NCI-H1417 (cell line): ENCODE measurements at places on chromosomes 12 and 14.

- no peak for DNase-seq
These were observed 38.1 kb upstream of the CDK17 start for GRCh38 chr12:96438330-96438729.

DNA sequence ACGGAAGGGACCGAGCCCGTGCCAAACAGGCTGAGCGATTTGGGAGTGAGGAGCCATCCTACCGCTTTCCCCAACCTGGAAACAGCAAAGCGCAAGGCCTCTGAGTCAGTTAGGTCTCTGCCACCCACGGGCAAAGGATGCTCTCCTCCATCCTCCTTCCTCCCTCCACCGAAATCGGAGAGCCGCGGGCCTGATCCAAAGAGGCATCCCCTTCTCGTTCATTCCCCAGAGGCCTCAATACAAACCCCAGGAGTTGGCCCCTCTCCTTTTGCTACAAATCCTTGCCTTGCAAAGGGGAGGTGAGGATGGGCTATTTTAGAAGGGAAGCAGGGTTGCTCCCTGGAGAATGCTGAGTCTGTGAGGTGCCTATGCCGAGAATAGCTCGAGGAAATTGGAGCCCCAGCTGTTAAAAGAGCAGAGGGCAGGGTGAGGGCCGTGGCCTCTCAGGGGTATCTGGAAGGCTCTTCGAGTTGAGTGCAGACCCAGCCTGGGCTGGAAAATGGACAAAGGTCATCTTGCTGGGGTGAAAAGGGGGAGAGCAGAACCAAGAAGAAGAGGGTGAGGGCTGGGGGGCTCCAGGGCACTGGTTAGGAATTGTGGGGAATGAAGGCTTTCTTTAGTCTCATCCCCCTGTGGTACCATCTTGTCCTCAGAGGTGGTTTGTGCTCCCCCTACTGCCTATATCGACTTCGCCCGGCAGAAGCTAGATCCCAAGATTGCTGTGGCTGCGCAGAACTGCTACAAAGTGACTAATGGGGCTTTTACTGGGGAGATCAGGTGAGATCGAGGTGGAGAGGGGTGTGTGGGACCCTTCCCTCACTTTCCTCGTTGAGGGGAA is 1.1 kb downstream of the TPI1 start:
- DNase-seq: no peak

GRCh38 chr12:93773122-93773871 is 96.1 kb downstream of the CRADD start:
- DNase-seq: peak; percentile 15

DNA sequence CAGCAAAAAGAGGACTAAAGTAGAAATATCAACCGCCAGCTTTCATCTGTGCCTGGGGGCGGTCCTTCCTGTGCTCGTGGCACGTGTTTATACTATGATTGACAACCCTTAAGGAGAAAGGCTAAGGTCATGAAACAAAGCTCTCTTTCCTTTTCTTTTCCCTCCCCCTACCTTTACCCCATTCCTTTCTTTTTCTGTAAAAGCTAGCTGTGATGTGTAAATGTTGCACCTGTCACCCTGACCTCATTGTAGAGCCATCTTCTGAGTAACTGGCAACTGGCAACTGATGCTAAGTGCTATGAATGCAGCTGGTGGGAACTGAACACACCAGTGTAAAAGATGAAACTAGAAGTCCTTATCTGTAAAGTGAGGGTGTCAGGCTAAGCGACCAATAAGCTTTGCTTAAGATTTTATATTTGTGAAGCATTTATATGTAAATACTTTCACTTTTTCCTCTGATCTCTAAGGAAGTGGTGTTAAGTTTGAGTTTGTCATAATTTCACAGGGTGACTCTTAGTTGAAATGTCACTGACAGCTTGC is 102.8 kb upstream of the BCAT1 start:
- peak; percentile 14 for DNase-seq

GRCh38 chr14:40417777-40418401 is 985.7 kb upstream of the FBXO33 start:
- DNase-seq: peak; percentile 73

DNA sequence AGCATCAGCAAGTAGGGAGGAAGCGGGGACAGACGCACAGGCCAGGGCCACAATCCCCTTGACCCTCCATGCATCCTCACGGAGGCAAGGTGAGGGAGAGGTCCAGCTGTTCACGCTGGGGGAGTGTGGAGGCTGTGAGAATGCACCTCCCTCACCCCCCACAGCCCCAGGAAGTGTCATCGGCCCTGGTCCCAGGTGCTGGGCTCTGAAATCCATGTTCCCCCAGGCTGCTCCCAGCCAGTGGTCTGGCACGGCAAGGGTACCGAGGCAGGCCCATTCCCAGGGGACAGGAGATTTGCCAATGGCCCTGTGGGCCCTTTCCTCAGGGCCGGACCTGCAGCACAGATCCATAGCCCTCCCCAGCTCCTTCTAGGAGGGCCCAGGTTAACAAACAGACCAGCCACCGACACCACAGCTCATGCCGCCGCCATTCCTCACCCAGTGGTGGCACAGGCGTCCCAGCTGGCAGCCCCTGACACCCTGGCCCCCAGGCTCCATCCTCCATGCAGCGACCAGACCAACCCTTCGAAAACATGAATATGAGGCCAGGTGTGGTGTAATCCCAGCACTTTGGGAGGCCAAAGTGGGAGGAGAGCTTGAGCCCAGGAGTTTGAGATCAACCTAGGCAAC is 21.9 kb upstream of the EIF5 start:
- DNase-seq: no peak

DNA sequence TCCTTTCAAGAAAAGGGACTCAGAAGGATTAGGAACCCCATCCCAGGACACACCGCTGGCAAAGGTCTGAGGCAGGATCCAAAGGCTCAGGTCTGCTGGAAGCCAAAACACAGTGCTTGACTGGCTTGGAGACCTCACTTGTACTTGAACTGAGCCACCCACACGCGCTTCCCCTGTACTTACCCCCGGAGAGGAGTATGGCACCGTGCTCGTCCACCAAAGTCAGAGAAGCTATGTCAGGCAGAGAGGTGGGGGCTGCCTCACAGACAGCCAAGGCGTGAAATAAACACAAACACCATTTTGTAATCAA is 11.1 kb upstream of the SELPLG start:
- DNase-seq: no peak

DNA sequence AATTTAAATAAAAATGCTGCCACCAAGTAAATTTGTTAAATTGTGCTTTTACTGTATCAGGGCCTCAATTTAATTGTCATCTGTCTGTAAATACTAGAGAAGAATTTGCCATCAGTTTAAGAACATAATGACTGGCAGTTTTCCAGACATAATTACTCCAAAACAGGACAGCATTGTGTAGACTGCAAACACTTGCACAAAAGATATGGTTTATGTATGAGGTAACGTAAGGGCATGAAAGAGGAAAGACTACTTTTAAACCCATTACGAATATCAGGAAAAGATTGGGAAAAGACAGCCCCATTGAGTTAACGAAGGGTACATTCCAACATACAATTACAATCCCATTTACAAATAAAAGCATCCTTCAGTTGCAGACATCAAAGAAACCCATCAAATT is 59.8 kb upstream of the KRR1 start:
- peak; percentile 96 for DNase-seq

- no peak for DNase-seq
These were observed 68.2 kb upstream of the ACTN1 start for GRCh38 chr14:69047255-69047654.

DNA sequence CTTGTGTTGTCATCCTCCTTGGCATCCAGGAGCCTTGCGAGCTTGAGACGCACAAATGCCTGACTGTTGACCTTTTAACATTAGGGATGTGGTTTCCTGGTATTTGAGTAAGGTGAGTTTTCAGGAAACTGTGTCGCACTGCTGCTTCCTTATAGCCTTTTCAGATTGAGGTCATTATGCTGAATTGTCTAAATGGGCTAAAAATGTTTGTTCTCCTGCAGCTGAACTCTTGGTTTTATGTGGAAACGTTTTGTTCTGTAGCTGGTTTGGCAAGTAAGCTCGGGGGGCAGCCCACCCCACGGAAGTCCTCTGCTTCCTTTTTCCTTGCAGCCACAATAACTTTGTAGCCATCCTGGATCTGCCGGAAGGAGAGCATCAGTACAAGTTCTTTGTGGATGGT is 5.7 kb downstream of the PRKAB1 start:
- DNase-seq: no peak
